Panc1 (cell line): ENCODE measurements at places on chromosomes 16 and 17. TPM values are rescaled to one million over a fixed set of nuclear protein-coding genes. Genes with fewer than 3 reads are reported as not detected.

- H3K4me3 ChIP-seq = no peak overlapping the region
- H3K36me3 ChIP-seq = no peaks in the 10 kb centered on the region
- no peak for DNase-seq
- H3K4me1 ChIP-seq = no peaks in the 10 kb centered on the region
- H3K27ac ChIP-seq = no peak overlapping the region
These were observed 27.3 kb downstream of the NLRC3 start for GRCh38 chr16:3549906-3550305.

DNA sequence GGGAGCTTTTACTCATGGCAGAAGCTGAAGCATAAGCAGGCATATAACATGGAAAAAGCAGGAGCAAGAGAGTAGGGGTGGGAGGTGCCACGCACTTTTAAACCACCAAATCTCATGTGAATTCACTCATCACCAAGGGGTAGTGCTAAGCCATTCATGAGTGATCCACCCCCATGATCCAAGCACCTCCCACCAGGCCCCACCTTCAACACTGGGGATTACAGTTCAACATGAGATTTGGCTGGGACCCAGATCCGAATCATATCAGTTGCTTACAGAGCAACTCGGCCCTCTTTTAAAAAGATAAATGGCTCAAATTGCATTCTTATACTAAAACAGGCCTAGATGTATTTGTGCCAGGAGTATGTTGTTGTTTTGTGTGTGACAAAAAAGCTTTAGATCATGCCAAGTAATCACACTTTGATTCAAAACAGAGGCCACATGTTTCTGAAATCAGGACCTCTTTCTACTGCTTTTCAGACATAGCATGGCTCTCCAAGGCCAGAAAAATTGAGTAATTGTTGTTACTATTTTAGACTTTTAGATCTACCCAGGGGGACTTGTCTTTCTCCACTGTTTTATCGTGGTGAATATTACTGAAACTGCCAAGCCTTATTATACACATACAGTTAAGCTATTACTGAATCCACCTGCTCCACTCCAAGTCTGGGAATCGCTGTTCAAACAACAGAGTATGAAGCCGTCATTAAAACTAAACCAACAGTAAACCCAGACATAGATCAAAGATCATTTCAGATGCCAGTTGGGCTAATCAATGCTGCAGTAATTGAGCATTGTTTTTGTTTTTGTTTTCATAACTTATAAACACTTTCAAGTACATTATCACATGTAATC, 163.3 kb downstream of the KCNJ2 start:
- H3K4me1 ChIP-seq = no peaks in the 10 kb centered on the region; the same call in 1 of the 2 replicates
- DNase-seq = no peak
- no peaks in the 10 kb centered on the region for H3K36me3 ChIP-seq
- no peak overlapping the region for H3K27ac ChIP-seq
- H3K4me3 ChIP-seq = no peak overlapping the region

- DNase-seq = no peak
- no peaks in the 10 kb centered on the region for H3K4me1 ChIP-seq
- H3K27ac ChIP-seq = no peak overlapping the region
These were observed 116.5 kb upstream of the ADAMTS18 start for GRCh38 chr16:77551357-77551756.

ZMYND15 gene
- total RNA-seq = 0.28 TPM

DNA sequence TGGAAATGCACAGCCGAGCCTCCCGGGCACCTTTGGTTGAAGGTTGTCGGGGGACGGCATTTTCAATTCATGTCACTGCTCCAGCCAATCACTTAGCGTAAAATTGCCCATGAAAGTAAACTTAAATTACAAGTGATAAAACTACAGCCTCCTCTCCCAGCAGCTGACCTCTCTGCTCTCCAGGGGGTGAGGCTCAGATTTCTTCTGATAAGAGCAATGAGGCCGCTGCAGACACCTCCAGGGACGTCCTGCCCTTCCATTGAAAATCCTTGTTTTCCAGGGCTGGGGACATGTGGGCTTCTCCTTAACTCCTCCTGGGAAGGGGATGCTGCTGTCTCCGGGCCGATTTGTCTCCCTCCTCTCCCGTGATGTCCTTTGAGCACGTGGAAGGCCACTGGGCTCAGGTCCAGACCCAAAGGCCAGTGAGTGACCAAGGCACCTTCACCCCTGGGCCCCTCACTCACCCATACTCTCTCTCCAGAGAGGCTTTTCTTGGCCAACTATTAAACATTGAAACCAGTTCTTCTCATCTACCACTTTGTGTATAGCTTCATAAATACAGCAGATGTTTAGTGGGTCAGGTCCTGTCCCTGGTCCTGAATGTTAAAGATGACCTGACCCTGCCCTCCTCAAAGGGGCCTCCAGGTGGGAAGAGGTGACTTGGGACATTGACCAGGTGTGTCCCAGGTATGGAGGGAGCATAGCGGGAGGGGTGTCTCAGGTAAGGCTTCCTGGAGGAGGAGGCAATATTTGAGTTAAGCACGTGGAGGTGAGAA, 52.3 kb downstream of the MGAT5B start:
- peaks cover 13% of the 10 kb centered on the region; the same call in 1 of the 2 replicates for H3K4me1 ChIP-seq
- no peak for DNase-seq
- no peak overlapping the region for H3K4me3 ChIP-seq
- no peak overlapping the region for H3K27ac ChIP-seq
- no peaks in the 10 kb centered on the region for H3K27me3 ChIP-seq
- no peaks in the 10 kb centered on the region for H3K36me3 ChIP-seq

DNA sequence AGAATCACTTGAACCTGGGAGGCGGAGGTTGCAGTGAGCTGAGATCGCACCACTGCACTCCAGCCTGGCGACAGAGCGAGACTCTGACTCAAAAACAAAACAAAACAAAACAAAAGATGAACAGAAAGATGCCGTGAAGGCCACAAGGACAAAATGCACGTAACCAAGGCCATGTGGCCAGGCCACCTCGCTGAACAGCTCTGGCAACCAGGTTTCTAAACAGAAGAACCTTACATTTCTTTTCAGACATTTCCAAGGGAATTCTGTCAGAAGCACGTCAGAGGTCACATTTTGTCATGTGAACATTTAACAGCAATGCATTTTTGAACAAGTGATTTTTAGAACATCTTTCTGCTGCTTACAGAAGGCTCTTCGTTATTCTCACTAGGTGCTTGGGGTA, 28.8 kb downstream of the USP22 start:
- no peak for DNase-seq
- H3K36me3 ChIP-seq = peaks cover 32% of the 10 kb centered on the region
- no peaks in the 10 kb centered on the region for H3K4me1 ChIP-seq
- H3K4me3 ChIP-seq = no peak overlapping the region
- no peaks in the 10 kb centered on the region for H3K27me3 ChIP-seq
